ENCODE measurements at places on chromosomes 2 and 18.

DNA sequence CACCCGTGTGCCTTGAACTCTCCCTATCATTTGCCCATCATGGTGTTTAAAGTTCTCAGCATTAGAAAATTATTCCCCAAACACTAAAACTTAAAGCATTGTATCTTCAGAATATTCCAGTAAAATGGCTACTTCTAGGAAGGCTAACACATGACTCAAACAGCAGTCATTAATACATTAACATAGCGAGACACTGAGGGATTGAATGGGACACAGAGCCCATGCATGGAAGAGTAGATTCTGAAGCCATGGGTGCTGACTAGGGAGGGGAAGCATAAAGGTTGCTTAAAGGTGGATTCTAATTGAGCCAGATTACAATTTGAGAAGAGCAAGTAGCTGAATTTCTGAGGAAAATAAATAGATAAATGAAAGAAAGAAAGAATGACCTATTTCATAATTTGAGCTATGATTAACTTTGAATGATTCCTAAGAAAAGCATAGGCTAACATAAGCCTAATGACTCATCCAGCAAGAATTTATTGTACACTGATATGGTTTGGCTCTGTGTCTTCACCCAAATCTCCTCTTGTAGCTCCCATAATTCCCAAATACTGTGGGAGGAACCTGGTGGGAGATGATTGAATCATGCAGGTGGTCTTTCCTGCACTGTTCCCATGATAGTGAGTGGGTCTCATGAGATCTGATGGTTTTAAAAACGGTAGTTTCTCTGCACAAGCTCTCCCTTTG, 79.8 kb upstream of the PIK3C3 start:
- DNase-seq: no peak

GRCh38 chr2:177554365-177554764, 161.8 kb downstream of the AGPS start:
- DNase-seq: no peak

GRCh38 chr2:9251154-9252001, 44.8 kb downstream of the ASAP2 start:
- DNase-seq: no peak

- no peak for DNase-seq
Observed at GRCh38 chr2:78992451-78992806, 33.1 kb upstream of the REG3G start.

DNA sequence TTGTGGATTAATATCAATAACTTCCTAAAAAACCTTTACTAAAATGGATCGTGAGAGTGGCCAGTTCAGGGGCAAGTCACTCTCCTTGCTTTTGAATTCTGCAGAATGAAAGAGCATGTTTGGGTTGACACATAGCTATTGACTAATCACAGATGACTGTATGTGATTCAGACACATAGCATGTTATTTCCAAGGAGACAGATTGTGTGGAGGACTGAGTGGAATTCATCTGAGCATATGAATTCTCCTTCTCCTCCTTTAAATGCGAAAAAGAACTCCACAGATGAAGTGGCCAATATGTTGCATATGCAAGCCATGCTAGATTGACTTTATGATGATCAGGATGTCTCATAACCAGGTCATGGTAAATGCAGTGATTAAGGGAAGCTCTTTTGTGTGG, 249.4 kb upstream of the FAM98A start:
- no peak for DNase-seq

DNA sequence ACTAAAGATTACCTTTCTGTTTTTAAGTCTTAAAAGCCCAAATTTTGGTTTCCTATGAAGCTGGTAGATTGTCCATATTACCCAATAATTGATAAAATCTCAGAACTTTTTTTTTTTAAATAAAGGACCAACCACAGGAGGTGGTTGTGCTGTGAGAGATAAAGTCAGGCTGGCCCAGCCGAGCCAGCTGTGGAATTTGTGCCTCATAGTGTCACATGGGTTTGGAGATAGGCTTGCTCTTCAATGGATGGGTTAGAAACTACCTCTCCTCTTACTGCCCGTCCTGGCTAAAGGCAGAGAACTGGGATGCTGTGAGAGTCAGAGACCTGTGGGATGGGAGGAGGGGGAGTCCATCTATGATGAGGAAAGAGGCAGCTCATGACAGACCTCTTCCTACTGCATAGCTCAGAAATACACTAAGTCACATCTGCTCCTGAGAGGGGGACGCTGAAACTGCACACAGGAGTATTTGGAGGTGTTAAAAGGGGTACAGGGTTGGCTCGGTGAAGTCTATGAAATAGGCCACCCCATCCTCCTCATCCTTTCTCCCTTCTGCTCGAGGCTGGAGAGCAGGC, 99.7 kb upstream of the MGAT4A start:
- no peak for DNase-seq

GRCh38 chr2:44369392-44369791, 7.6 kb downstream of the CAMKMT start:
- no peak for DNase-seq

GRCh38 chr2:176123411-176124109, 1.0 kb downstream of the HOXD9 start:
- DNase-seq: no peak

GRCh38 chr2:240162032-240162431, 21.6 kb upstream of the OTOS start:
- no peak for DNase-seq

DNA sequence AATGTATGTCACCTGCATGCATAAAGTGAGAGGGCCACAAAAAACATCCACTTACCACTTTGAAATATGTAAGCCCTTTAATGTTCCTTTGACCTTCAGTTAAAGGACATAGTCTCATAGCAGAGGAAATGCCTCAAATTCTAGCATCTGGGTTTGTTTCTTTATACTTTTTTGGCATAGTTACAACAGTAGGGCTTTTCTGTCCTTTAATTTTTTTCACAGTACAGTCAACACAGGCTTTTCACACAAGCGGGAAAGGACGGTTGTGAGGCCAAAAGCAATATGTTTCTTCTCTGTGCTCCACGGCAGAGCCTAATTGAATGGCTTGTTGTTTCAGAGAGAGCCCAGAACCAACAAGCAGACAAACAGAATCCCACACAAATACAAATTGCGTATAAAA, 57.6 kb downstream of the CRIM1 start:
- DNase-seq: no peak

DNA sequence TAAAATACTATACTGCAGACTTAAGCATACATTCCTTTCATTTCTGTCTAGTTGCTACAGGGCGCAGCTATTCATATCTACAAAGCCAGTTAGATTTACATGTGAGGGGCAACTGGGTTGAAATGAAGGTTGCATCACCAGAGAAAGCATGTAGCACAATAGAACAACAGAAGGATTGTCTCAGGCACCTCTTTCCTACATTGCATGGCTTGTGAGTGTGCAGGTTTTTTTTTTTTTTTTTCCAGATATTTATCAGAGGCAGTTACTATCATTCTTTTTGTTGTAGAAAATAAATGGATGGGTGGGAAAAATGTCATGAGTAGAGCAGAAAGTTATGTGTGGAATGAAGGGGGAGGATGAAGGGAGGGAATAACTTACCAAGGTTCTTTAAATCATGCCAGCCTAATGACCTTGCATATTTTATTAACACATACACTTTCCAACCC, 86.8 kb downstream of the ERBB4 start:
- no peak for DNase-seq

- DNase-seq: peak; percentile 87
Observed at GRCh38 chr2:200901459-200902072, 12.4 kb downstream of the NIF3L1 start.

GRCh38 chr2:12196495-12196894, 450.1 kb downstream of the LPIN1 start:
- DNase-seq: no peak

GRCh38 chr2:119011162-119011909, 69.3 kb downstream of the MARCO start:
- DNase-seq: no peak

DNA sequence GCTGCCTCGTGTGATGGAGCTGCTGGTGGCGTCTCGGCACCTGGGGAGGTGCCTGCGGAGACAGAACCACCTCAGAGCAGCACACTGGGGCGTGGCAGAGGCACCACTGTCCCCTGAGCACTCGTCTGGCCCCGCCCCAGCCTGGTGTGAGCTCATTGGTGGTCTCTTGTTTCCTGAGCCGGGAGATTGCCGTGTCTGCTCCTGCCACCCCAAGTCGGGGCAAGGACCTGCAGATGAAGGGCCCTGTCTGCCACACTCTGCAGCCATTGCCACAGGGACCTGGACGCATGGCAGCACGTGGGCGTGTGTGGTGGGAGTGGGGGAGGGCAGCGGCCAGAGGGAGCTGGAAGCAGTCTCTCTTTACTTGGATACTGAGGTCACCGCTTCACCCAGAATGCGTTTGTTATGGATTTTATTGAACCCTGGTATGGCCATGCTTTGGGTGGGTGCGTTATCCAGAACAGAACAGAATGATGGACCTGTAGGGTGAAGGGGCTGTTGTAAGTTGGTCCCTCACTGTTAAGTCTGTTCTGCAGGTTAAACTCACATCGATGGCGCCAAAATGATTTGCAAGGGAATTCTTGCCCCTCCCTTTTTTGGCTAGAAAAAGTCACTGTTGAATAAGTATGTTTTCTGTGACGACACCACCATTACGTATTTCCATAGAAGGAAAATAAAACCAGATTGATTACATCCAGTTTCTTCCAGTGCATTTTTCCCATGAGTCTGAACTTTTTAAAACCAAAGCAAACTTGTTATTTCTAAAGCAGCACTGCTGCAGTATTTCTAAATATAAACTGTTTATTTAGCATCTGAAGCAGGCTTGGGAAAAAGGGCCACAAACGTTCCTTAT, 92.0 kb downstream of the USP40 start:
- no peak for DNase-seq

GRCh38 chr2:96540136-96540535, 3.6 kb downstream of the ARID5A start:
- no peak for DNase-seq
